Psoas muscle (tissue), 8 donors: ENCODE measurements at places on chromosomes 16 and 17. TPM values are rescaled to one million over a fixed set of nuclear protein-coding genes. Genes with fewer than 3 reads are reported as not detected.

Gene RGS11
- total RNA-seq: 1.6 TPM

Gene CNGB1
- total RNA-seq: not detected

DNA sequence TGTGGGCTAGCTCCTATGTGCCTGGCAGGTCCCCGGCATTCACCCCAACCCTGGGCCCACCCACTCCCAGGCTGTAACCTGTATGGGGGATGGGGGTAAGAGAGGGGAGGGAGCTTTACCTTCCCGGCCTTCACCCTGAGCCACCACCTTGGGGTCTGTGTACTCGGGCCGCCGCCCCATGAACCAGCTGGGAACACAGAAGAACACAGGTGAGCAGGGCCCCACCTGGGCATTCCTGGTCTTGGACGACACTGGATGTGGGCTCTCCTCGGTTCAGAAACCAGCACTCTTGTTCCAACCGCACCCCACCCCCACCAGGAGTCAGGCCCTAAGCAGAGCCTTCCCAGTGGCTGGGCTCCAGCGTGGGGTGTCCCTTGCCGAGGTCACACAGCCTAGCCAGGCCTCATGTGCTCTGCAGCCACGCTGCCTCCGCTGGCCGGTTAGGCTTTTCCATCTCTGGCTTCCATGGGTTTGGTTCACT, 18.8 kb downstream of the B9D1 start:
- DNase-seq: no peak
- H3K27ac ChIP-seq: no peak overlapping the region
- peaks cover 25% of the 10 kb centered on the region for H3K4me1 ChIP-seq
- no peak overlapping the region for H3K4me3 ChIP-seq
- H3K27me3 ChIP-seq: no peaks in the 10 kb centered on the region

DNA sequence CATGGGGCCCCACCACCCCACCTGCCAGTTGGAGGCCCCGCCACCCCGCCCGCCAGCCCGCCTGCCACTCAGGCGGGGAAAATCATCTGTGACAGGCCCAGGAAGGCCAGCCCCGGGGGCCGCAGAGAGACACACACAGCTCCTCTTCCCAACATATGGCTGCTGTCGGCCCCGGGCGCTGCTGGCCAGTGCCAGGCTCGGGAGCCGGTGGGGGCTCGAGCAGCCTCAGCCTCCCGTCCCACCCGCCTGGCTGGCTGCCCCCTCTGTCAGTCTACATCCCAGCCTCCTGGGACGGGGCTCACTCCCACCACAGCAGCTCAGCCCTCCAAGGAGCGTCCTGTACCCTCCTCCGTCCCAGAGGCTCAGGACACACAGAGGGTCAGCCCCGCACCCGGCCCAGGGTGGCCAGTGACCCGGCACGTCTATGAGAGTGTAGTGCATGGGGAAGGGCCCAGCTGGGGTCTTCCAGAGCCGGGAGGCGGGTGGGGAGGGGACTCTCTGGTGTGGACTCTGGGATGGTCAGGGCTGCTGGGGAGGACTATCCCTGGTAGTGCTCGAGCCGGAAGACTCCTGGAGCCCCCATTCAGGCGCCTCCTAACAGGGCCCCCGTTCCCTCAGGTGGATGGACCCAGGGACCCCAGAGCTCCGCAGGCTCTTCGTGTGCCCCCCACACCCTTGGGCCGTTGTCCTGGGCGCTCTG, 3.6 kb upstream of the PRR35 start:
- H3K4me3 ChIP-seq: no peak overlapping the region
- no peak overlapping the region for H3K27ac ChIP-seq

DNA sequence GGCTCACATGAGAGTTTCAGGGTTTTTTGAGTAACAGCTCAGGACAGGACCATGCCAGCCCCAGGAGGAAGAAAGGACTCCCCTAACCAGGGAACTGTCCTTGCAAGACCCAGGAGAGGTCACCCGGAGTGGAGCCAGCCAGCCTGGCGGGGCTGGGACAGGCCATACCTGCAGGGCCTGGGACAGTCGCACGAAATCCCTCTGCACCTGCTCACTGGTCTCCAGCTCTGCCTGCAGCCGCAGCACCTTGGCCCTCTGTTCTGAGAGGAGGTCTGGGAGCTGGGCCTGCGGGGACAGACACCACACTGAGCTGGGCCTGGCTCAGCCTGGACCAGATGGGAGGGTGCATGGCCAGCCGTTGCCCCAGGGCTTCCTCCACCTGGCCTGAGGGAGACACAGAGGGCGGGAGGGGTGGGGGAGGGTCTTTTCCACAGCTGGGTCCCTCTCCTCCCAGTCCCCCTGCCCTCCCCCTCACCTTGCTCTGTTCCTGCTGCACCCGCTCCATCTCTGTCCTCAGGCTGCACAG, 19.7 kb downstream of the RABEP2 start:
- H3K27ac ChIP-seq: no peak overlapping the region
- H3K36me3 ChIP-seq: no peaks in the 10 kb centered on the region
- no peak for DNase-seq
- H3K4me3 ChIP-seq: no peak overlapping the region
- H3K27me3 ChIP-seq: no peaks in the 10 kb centered on the region

GRCh38 chr17:71548540-71549190, 572.2 kb upstream of the SOX9 start:
- H3K27me3 ChIP-seq: no peaks in the 10 kb centered on the region
- H3K36me3 ChIP-seq: no peaks in the 10 kb centered on the region
- H3K4me1 ChIP-seq: no peaks in the 10 kb centered on the region
- no peak for DNase-seq

GRCh38 chr17:67417507-67417906, 40.4 kb downstream of the PITPNC1 start:
- peaks cover 2% of the 10 kb centered on the region for H3K36me3 ChIP-seq
- H3K4me1 ChIP-seq: no peaks in the 10 kb centered on the region
- no peaks in the 10 kb centered on the region for H3K27me3 ChIP-seq
- no peak overlapping the region for H3K4me3 ChIP-seq
- H3K27ac ChIP-seq: no peak overlapping the region

- no peak for DNase-seq
- H3K4me3 ChIP-seq: no peak overlapping the region
- H3K27ac ChIP-seq: no peak overlapping the region
- H3K27me3 ChIP-seq: no peaks in the 10 kb centered on the region
- H3K36me3 ChIP-seq: no peaks in the 10 kb centered on the region
Measured at GRCh38 chr17:1919201-1919600, 89.4 kb downstream of the RPA1 start.

DNA sequence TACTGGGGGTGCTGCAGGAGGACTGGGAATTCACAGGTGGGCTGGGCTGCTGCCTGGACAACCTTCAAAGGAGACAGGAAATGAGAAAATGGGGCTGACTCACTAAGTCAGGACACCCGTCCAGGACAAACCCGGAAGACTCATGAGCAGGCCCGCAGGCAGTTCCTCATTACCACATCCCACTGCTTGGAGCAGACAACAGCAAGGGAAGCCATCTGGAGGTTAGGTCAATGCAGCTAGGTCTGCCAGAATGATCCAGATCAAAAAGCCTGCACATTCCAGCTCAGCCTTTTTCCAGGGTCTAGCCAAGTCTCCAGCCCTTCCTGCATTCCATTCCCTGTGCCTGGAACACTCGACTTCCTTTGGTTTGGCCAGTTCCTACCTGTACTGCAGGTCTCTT, 536.5 kb upstream of the CDH11 start:
- no peak overlapping the region for H3K27ac ChIP-seq
- H3K27me3 ChIP-seq: no peaks in the 10 kb centered on the region
- DNase-seq: peak; percentile 36
- H3K4me3 ChIP-seq: no peak overlapping the region

DNA sequence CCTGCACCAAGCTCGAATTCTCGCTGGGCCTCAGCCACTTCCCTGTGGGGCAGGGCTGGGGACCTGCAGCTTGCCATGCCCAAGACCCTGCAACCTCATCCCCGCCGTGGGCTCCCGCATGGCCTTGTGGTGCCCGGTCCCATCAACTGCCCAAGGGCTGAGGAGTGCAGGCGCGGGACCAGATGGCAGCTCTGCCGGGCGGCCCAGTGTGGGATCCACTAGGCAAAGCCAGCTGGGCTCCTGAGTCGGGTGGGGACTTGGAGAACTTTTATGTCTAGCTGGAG, 408.6 kb downstream of the UTP18 start:
- no peaks in the 10 kb centered on the region for H3K36me3 ChIP-seq
- no peak for DNase-seq
- H3K27me3 ChIP-seq: no peaks in the 10 kb centered on the region

DNA sequence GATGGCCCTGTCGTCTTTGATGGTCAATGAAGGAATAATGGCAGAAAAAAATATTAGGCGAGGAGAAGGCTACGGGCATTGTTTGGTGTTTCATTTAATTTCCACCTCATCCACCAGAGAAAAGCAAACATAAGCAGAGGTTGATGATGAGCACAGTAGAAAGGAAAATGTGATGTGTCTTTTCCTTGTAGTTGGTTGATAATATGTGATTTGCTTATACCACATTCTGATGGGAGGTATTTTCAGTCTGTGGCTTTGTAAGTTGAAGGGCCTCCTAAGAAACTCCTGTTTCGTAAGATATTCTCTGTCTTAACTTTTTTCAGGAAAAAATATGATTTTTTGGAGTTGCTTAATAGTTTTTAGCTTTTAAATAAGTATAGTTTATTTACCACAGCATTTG, 215.7 kb downstream of the PRKCA start:
- DNase-seq: no peak
- no peak overlapping the region for H3K4me3 ChIP-seq
- H3K27ac ChIP-seq: peak overlapping the region; percentile 27
- H3K36me3 ChIP-seq: no peaks in the 10 kb centered on the region
